Muscle of arm (tissue), 14 donors: ENCODE measurements at places on chromosomes 4 and X.
A peak's percentile ranks its signal among the peaks of the same experiment; 100 is the strongest.

DNA sequence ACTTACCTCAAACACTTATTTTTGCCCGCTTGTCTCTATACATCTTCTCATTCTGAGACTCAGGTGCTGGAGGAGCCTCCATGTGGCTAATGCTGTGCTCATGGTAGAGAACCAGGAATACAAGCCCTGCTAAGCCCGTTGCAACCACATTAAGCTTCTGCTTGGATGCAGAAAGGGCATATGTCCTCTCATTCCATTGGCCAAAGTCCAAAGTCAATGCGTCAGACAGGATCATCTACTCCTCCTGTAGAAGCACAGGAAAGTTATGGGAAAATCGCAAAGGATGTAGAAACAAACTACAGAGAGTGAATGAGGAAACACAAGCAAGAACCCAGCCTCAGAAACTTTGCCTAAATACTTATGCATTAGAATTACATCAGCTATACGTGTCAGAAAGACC, 124.5 kb upstream of the AGA start:
- DNase-seq: no peak

DNA sequence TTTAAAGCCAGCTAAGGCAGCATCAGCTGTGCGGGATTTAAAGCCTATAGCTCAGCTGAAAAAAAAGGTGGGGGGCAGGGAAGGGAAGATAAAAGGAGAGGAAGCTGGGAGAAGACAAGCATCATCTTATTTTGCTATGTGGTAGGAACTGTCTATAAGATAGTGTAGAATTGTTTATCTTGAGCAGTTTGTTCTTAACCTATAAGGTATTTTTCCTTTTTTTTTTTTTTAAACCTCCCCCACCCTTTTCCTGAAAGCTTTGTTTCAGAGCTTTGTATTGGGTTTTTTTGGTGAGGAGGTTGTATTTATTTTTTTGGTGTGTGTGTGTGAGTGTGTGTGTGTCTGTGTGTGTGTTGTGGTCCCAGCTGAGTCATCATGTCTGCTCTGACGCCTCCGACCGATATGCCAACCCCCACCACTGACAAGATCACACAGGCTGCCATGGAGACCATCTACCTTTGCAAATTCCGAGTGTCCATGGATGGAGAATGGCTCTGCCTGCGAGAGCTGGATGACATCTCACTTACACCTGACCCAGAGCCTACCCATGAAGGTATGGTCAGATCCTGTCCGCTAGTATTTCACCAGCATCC, 531 bp downstream of the RUFY3 start:
- no peak for DNase-seq

DNA sequence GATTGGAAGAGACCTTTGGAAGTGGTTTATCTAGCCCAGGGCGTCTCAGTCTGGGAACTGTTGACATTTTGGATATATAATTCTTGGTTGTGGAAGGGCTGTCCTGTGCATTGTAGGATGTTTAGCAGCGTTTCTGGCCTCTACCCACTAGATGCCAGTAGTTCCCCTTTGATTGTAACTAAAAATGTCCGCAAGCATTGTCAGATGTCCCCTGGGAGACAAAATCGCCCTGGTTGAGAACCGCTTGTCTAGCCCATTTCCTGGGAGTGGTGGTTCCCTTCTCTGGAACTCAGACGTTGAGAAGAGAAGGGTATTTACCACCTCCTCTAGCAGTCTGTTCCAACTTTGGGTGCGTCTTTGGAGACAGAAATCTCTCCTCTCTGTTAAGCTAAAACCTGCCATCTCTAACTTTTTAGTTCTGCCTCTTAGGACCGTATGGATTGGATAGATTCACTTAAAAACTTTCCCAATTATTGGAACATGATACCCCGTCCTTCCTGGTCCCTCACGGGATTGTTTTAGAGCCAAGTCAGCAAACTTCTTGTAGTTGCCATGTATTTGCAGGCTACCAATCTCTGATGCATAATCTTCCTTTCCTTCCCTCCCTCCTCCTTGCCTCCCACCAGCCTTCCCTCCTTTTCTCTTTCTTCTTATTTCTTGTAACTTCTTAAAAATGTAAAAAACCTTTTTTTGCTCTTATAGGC, 13.9 kb downstream of the TMEM165 start:
- no peak for DNase-seq

DNA sequence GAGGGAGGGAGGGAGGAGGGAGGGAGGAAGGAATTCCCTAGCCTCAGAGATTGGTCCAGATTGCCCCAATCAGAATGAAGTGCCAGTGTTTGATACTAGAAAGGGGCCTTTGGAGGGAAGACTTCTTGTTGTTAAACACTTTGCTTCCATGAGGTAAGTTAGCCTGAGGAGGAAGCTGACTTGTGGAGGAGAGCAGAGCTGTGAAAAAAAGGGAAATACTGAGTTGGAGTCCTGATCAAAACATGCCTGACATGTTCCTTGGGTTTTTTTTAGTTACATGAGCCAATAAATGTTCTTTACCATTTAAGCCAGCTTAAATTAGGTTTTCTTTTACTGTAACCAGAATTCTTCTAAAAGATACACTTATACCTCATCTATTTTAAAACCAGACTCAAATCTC, 57.6 kb downstream of the GSX2 start:
- no peak for DNase-seq

GRCh38 chr4:147731580-147732517, at the start of gene ARHGAP10:
TSS of gene ARHGAP10 (plus strand) at chr4:147732088. CDS start at chr4:147732302, 214 bp downstream.
- peak; percentile 80 for DNase-seq

DNA sequence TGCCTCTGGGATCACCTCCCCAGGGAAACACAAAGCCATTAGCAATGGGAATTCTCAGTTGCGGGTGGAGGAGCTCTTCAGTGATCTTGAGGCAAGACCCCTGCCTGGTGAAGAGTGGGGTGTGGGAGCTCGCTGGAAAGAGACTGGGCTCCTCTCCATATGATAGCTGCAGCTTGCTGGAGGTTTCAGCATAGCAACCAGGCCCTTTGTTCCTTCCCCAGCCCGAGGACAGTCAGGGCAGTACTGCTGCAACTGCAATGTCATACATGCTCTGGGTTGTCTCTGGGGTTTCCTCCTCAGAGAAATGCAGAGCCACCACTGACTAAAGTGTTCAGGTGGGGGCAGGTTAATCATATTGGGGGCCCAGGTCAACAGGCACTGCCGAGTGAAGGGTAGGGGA, 81.3 kb downstream of the ARHGAP24 start:
- no peak for DNase-seq

GRCh38 chr4:11194431-11194830, 234.3 kb downstream of the HS3ST1 start:
- no peak for DNase-seq

- no peak for DNase-seq
These were observed 579.2 kb downstream of the BCOR start for GRCh38 chrX:39518476-39519029.

DNA sequence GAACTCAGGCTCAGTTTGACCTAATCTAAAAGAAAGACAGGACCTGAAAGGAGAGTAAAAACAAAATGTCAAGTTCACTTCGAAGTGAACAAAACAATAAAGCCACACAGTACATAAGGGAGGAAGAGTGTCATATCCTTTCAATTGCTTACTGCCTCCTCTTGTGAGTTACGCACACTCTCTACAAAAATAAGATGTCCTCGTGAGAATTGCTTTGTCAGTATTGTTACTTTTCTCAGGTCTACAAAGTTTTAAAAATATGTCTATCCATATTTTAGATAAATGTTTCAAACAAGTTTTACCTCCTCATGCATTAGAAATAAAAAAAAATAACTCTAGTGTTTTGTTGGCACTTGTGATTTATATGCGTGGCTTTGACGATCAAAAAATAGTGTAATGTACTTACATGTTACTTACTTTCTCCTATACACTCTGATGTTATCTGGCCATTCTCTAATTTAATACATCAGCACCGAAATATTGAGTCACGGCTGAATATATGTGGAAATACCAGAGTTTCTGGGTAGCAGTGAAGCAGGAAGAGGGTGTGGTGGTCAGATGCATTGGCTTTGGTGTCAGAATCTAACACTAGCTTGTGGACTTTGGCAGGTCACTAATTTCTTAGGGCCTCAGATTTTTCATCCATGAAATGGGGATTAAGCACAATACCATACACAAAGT, 8.1 kb upstream of the MRPL1 start:
- DNase-seq: no peak

GRCh38 chr4:110904435-110905065, 281.7 kb upstream of the PITX2 start:
- DNase-seq: no peak

- no peak for DNase-seq
These were observed 249.7 kb upstream of the TTC29 start for GRCh38 chr4:147195386-147195785.

DNA sequence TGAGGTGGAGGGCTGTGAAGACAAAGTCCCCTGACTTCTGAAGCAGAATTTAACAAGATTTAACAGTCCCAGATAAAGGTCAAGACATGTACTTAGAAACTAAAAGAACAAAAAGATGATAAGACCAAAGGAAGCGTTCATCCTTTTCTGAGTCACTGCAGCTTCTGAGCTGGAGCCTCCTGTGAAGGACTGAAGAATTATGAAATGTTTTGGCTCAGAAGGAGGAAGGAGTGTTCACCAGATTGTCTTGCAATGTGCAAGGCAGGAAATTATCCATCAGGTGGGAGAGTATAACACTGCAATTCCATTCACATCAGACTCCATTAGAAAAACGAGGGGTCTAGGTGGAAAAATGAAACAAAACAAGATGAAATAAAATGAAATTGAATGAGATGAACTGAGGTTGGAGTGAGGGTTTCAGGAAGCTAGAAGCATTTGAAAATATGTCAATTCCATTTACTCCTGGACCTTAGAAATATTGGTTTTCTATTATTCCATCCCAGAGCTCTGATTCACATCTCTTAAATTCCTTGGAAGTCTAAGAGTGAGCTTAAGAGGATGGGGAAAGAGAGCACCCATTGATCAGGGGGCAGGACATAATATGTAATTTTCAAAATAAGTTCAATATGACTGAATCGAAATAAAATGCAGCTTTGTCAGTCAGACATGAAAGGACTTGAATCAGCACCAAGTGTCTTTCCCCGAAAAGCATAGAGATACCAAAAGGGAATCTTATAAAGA, 186.1 kb upstream of the LNX1 start:
- no peak for DNase-seq

DNA sequence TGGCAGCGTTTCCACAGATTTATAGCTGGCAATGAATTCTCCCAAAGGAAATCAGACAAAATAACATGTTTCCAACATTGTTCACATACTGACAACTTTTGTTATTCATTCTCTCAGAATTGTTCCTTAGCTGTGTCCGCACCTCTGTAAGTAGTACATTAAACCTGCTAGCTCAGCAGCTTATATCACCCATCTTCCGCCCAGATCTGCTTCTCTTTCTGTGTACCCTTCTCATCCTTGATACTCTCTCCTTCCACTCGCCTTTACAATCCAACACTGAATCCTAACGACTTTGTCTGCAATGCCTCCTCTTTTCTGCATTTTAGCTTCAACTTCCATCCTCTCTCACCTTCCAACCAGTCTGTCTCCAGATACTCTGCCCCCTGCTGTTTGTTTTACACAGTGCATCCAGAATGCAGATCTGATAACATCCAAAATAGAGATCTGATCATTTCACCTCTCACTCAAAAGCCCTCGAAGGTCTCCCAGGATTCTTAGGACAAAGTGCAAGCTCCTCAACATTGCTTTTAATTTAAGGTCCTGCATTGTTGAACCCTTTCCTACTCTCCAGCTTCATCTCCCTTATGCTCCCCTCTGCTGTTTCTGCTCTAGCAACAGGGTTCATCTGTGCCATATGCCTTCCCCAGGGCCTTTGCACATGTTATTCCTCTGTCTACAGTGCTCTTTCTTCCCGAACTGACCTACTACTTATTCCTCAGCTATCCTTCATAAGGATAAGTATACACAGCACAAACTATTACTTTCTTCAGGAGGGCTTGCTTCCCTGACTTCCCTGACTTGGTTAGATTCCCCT, 67.3 kb upstream of the VBP1 start:
- no peak for DNase-seq

GRCh38 chrX:19179389-19179788, 57.1 kb upstream of the ADGRG2 start:
- no peak for DNase-seq

DNA sequence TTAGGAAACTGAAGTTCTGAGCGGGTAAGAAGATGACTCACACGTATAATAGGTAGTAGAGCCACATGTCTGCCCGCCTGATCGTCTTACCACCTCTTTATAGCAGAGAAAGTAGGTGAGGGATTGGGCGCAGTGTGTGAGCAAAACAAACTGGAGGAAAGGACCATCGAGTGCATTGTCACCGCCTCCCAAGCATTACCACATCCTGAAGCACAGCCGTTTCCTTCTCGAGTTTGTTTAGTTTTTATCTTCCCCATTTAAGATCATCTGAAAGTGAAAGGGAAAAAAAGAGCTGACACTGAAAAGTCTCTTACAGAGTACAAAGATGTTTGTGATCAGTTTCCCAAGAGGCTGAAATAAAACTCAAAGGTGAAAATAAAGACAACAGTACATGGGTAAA, 14.8 kb downstream of the PDK3 start:
- DNase-seq: no peak

GRCh38 chrX:148501386-148502066, 1.1 kb downstream of the AFF2 start:
- DNase-seq: no peak

DNA sequence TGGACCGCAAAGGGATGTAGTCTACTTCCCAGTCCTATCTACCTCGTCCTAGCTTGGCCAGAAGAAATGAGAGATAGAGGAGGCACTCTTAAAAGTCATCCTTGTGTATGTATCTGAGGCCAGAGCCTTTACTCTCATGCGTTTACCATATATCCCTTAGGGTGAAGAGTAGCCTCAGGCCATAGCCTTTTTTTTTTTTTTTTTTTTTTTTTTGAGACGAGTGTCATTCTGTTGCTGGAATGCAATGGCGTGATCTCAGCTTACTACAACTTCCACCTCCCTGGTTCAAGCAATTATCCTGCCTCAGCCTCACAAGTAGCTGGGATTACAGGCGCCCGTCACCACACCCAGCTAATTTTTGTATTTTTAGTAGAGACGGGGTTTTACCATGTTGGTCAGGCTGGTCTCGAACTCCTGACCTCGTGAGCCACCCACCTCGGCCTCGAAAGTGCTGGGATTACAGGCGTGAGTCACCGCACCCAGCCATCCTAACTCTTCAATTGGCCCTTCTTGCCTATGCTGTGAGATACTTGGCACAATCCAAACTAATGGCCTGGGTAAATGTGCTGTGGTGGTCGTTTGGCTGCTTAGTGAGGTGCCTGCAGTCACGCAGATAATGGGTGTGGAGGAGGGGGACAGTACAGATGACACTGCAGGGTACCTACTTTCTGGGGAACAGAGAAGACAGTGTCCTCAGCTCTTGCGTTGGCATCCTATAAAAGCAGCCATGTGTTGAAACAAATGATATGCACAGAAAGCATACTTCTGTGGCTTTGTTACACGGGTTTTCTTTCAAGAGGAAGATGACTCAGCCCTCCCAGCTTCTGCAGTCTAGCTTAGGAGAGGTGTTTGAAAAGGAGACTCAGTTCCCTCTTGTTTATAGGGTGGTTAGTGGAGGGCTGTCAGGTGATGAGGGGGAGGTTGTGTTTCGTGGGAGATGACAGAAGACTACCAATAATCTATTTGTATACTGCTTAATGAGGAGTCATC, 10.4 kb upstream of the DGAT2L6 start:
- no peak for DNase-seq

- DNase-seq: no peak
These were observed 104.0 kb downstream of the TEX13A start for GRCh38 chrX:105116486-105116885.

- no peak for DNase-seq
These were observed 37.4 kb downstream of the MGARP start for GRCh38 chr4:139242511-139243051.

- no peak for DNase-seq
These were observed 78.1 kb upstream of the TNIP3 start for GRCh38 chr4:121242188-121242750.

GRCh38 chr4:41154814-41155177, 59.5 kb downstream of the APBB2 start:
- DNase-seq: no peak
